NCI-H446 (cell line): ENCODE measurements at places on chromosomes 3 and 15.

DNA sequence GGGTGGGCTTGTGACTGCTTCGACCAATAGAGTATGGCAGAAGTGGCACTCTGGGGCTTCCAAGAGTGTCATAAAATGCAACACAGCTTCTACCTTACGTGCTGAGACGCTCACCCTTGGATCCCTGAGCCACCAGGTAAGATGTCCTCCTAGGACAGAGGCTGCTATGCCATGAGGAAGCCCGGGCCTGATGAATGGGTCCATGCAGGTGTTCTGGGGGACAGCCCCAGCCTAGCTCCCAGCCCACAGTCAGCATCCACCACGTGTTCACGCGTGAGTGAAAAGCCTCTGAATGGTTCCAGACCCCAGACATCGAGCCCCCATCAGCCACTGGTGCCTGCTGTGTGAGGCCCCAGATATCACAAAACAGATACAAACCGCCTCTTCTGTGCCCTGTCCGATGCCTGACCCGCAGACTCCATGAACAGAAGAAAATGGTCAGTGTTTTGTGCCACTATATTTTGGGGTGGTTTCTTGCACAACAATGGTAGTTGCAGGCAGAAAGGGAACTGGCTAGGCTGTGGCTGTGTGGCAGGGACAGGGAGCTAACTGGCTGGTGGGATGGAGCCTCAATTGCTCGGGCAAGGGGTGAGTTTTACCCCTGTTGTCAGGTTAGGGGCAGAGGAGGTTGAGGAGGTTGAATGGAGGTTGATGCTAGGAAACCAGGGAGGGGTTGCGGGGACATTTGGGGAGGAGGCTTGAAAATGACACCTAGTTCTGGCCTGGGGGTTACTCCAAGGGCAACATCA, 92.2 kb downstream of the LINGO1 start:
- no peak for DNase-seq

DNA sequence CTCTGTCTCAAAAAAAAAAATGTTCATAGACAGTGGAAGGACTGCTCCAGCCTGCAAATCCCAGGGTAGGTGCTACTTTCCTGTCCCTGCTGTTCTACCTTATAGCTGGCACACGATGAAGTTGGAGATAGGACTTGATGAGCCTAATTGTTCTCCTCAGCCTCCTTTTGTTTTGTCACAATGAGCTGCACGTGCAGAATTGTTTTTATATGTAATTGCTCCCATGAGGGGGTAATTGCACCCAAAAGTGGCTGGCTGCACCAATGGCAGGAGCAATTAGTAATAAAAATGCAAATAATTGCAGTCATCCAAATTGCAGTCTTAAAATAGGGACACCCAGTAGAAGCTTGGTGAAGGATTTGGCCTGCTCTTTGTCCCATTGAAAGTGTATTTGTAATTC, 63.0 kb upstream of the PFN2 start:
- no peak for DNase-seq

DNA sequence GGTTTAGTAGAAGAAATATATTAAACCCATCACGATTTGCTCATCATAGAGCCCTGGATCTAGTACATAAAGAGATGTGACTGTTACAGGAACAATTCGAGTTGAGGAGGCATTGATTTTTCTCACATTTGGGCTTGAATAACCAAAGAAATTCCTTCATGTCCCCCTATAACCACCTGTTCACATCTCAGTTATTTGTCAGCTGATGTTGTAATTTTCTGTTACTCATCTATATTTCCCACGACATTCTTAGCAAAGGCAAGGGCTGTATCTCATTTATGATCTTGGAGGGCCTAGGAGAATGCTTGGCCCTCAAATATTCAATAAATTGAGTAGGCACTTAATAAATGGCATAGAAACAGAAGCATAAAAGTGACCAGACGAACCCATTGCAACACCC, 36.4 kb upstream of the GYG1 start:
- DNase-seq = no peak

DNA sequence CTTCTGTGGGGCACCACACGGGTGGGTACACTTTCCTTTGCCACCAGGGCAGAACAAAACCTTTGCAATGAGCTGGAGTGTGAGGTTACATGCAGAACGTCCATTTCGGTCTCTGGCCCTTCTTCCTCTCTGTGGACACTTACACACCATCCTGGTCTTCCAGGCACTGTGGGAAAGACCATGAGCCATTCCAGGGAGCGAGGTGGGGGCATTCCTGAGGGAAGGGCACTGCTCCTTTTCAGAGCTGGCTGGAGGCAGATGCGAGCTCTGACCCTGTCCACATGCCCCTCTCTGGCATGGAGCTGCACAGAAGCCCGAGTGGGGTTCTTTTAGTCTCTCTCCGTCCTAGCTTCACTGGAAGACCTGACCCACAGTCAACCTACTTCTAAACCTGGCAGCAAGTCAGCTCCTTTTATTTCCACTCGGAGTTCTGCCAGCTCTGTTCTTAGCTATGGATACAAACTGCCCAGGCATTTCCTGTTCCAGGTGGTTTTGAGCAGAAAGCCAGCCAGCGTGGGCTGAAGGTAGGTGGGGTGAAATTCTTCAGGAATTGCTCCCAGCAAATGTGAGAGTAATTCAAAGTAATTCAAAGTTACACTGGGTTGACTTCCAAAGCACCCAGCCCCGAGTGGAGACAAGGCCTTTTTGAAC, 281.4 kb downstream of the ADAMTS17 start:
- no peak for DNase-seq

- DNase-seq = no peak
Observed at GRCh38 chr3:69385723-69386555, at the start of gene FRMD4B. TSS of gene FRMD4B (minus strand) at chr3:69386088. CDS start at chr3:69385989, 99 bp downstream.

DNA sequence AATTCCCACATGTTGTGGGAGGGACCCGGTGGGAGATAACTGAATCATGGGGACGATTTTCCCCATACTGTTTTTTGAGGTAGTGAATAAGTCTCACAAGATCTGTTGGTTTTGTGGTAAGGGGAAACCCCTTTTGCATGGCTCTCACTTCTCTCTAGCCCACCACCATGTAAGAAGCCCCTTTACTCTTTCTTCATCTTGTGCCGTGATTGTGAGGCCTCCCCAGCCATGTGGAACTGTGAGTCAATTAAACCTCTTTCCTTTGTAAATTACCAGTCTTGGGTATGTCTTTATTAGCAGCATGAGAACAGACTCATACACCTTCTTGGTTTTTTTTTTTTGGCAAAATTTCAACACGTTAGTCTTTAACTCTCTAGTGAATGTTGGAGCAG, 18.1 kb downstream of the ARL8B start:
- DNase-seq = no peak

DNA sequence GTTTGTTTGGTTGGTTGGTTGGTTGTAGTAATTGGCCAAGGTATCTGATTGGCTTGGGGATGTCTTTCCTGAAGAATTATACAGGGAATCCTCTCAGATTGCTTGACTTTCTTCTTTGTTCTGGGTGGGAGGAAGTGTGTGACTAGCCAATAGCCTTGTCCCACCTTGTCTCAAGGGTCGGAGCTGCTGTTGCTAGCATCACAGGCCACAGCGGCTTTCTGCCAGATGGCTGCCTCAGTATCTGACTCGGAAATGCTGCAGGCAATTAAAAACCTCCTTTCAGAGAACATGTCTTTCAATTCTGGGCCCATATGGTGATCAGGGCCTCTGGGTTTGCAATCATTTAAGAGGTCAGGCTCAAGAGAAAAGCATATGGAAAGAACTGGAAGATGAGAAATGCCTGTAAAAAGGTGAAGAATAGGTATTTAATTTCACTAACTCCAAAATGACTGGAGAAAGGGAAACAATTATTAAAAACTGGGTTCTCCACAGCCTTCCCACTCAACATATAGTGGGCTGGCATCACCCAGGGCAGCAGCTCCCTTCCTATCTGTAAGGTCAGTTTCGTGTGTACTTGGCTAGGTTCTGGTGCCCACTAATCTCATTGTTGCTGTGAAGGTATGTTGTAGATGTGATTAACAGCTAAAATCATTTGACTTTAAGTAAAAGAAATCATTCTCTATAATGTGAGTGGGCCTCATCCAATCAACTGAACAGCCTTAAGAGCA, 32.4 kb downstream of the TGFBR2 start:
- DNase-seq = peak; percentile 33

GRCh38 chr3:195555110-195555509, 12.0 kb upstream of the PPP1R2 start:
- no peak for DNase-seq

- DNase-seq = no peak
Observed at GRCh38 chr15:33159726-33160453, 34.6 kb downstream of the FMN1 start.

DNA sequence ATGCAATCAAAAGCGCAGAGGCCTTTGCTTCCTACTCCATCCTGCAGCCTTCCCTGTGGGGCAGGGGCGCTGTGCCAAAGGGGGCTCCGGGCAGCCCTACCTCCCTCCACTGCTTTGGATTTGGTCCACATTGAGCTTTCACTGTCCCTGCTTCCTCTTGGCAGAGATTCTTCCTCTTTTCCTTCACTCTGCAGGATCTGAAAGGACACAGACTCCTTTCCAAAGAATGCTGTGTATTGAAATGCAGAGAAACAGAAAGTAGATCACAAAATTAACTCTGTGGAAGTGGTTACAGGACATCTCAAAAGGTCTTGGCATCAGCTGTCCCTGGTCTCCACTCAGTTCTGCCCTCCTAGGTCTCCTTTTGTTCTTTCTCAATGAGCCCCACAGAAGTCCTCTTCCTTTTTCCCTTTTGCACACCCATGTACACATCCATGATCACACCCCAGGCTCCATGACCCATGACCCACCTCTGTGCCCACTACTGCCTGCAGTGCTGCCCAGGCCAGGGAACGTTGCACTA, 64.1 kb downstream of the CCR1 start:
- DNase-seq = no peak

GRCh38 chr3:168085491-168086119, 10.1 kb downstream of the GOLIM4 start:
- no peak for DNase-seq

DNA sequence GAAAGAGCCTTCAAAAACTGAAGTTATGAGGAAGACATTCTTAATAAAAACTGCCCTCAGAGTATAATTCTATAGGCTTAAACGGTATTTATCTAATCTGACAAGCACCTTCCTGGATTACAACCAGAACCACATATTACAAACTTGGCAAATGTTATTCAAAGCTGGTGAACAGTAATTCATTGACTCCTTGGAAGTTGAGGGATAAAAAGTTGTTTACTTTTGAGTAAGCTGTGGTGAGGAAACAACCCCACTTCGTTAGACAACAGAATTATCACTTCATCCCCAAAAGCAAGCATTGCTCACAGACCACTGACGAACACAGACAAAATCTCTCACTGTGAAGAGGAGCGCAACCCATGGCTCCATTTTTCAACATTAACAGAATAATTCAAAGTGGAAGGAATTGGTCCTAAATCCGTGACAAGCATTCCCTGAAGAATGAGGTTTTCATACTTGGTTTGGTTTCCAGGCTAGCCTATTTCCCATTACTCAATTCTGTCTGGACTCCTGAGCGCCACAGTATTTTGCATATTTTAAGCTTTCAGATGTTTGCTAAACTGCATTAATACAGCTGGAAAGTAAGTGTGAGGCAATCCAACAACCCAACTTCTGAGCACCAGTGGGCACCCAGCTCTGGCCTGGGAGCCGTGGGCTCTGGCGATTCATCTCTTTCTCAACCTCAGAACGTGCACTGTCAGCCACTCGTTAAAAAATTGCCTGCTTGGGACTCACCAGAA, 32.7 kb downstream of the LRIG1 start:
- no peak for DNase-seq

GRCh38 chr15:47568030-47568429, 149.3 kb upstream of the SEMA6D start:
- no peak for DNase-seq

DNA sequence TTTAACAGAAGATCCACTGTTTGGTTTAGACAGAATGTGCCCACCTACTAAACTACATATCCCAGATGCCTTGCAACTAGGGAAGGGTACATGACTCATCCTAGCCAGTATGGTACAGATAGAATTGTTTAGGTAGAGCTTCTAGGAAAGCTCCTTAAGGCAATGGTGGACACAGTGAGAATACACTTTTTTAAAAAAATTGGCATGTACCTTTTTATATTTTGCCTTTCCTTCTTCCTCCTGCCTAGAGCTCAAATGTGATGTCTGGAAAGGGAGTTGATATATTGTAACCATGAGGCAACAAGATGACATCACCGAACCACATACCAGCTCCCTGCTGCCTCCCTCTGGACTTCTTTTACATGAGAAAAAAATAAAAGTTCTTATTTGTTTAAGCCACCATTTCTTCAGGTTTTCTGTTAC, 14.4 kb upstream of the C3orf80 start:
- DNase-seq = peak; percentile 32

- DNase-seq = no peak
Observed at GRCh38 chr3:99607151-99607550, 31.2 kb upstream of the COL8A1 start.

DNA sequence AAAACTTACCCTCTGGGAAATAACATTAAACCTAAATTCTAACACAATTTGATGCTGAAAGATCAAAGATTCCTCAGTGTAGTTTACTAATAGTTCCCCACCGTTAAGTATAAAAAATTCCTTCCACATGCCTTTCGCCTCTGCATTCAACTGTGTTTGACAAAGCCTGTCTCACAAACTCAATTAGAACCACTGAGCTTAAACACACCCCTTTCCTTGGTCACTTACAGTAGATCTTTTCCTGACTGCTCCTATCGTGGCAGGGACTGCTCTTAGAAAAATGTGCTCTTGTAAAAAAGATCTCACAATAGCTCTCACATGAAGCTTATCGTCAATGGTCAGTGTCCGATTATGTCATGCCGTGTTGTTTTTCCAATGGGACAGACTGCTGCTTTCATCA, 8.9 kb upstream of the KBTBD8 start:
- no peak for DNase-seq

GRCh38 chr3:134605556-134605955, 45.3 kb downstream of the KY start:
- no peak for DNase-seq

DNA sequence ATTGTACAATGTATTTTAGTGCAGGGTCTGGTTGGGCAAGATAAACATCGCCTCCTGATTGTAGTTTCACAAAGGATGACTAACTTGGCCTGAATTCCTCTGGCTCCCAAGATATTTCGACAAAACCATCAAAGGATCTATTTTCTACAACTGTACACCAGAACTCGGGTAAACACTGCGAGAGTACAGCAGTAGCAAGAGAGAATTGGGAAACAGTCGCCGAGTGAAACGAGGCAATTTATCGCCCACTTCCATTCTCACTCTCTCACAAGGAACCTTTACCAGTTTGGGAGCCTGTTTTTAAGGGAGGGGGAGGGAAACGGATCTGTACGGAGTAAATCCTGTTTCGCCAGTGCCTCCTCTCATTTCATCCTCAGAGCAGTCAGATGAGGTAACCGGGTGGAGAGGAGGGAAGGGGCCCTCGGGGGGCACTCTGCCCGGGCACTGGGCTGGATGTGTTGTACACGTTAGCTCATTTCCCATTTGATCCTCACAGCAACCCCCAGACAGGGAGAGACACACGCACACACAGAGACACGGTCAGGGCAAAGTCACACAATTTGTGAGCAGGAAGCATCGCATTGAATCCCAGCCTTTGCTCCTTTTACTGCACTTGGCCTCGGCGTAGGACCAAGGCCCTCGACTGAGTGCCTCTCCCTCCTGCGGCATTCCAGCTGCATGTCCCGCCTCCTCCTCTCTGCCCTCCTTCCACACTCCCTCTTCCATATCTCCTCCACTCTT, 120.1 kb downstream of the LIPC start:
- DNase-seq = no peak
